ENCODE measurements at places on chromosomes 13 and 19. TPM values are rescaled to one million over a fixed set of nuclear protein-coding genes. Genes with fewer than 3 reads are reported as not detected.

The APC2 gene
- 0.02 TPM for polyA plus RNA-seq

The STOML3 gene
- not detected for polyA plus RNA-seq

The UBE2M gene
- polyA plus RNA-seq = 43.8 TPM

The FPR1 gene
- polyA plus RNA-seq = 11.0 TPM

The ADAMTSL5 gene
- polyA plus RNA-seq = 0.19 TPM

The IL4I1 gene
- 0.35 TPM for polyA plus RNA-seq

The IFNL1 gene
- polyA plus RNA-seq = not detected

The RAP2A gene
- 13.3 TPM for polyA plus RNA-seq

The TNNI3 gene
- 14.4 TPM for polyA plus RNA-seq

The CEACAM3 gene
- polyA plus RNA-seq = 0.62 TPM

The N4BP2L1 gene
- 30.6 TPM for polyA plus RNA-seq

The ZNF525 gene
- 6.2 TPM for polyA plus RNA-seq

The ZNF441 gene
- polyA plus RNA-seq = 6.5 TPM

The FLT1 gene
- 19.3 TPM for polyA plus RNA-seq

The MEIS3 gene
- 18.6 TPM for polyA plus RNA-seq

The PABPC3 gene
- polyA plus RNA-seq = 0.08 TPM

The TICAM1 gene
- 2.5 TPM for polyA plus RNA-seq

The LGALS13 gene
- not detected for polyA plus RNA-seq

The MCEMP1 gene
- 0.06 TPM for polyA plus RNA-seq

The F10 gene
- polyA plus RNA-seq = 40.0 TPM

The PEAK3 gene
- polyA plus RNA-seq = 0.10 TPM

The ZNF135 gene
- polyA plus RNA-seq = 11.4 TPM

The RASIP1 gene
- polyA plus RNA-seq = 18.4 TPM

The CEACAM18 gene
- polyA plus RNA-seq = not detected

The FFAR2 gene
- polyA plus RNA-seq = 0.32 TPM

The KLC3 gene
- polyA plus RNA-seq = 0.30 TPM

The ZNF888 gene
- polyA plus RNA-seq = 3.3 TPM

The CABP5 gene
- not detected for polyA plus RNA-seq

The CAPNS1 gene
- polyA plus RNA-seq = 424 TPM

The SHISA2 gene
- 0.76 TPM for polyA plus RNA-seq

The CYSLTR2 gene
- polyA plus RNA-seq = 0.67 TPM

The ZNF578 gene
- 1.8 TPM for polyA plus RNA-seq

The SPTBN4 gene
- 5.0 TPM for polyA plus RNA-seq

The NXNL1 gene
- polyA plus RNA-seq = not detected

The CYP4F8 gene
- polyA plus RNA-seq = not detected

The TPGS1 gene
- polyA plus RNA-seq = 0.12 TPM

The COG3 gene
- polyA plus RNA-seq = 18.6 TPM

The RNF17 gene
- polyA plus RNA-seq = not detected

The C2CD4C gene
- not detected for polyA plus RNA-seq

The FAM216B gene
- polyA plus RNA-seq = 0.52 TPM

The ZNF565 gene
- 4.1 TPM for polyA plus RNA-seq

The TEX101 gene
- not detected for polyA plus RNA-seq

The ANO8 gene
- 2.1 TPM for polyA plus RNA-seq

Measured in ovary (tissue), 10 donors.